ENCODE measurements at places on chromosomes 4 and X.

- DNase-seq = no peak
Measured at GRCh38 chr4:3412257-3413020, 29.3 kb upstream of the HGFAC start.

DNA sequence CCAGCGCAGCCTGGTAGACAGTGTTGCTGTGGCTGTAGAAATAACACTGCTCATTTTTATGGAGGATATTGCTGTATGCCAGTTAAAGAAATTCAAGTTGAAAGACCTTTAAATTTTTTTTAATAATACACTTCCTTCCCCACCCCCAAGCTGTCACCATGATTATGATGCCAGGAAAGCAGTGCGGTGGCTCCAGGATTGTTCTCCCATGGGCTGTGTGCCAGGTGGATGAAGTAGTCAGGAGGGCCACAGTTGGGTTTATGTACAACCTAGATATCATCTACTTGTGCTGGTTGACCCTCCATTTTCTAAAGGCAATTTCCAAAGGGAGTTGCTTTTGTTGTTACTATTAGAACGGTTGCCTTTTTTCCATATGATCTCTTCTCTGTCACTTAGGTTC, 136.6 kb downstream of the AFF1 start:
- peak; percentile 32 for DNase-seq

GRCh38 chrX:150150076-150150779, 211.9 kb upstream of the EOLA2 start:
- DNase-seq = peak; percentile 22

DNA sequence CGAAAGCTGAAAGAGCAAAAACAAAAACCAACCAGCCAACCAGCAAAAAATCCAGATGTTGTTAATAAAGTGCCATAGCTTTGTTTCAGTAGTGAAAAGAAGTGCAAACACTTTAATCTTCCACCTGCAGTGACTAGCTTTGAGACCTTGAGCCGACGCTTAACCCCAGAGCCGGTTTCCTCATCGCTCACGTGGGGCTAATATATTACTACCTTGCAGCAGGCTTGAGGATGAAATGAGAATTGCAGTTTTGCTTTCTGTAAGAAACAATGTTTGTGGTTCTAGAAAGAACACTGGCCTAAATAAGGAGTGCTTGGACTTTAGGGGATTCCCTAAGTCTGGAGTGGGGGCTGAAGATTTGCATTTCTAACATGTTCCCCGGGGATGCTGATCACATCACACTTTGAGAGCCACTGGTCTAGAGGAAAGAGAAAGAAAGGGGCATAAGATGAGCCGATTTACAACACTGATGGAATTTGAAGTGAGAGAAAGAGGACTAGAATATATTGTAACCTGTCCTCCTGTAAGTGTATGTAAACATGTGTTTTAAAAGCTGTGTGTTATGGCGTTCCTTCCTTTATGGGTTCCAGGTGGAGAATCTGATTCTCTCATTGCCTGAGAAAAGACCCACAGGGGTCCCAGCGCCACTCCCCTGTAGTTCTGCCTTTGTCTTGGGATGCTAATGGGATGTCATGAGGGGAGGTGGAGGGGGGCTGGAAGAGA, 1.4 kb downstream of the FGF2 start:
- peak; percentile 35 for DNase-seq

GRCh38 chrX:143853488-143853887, 30.4 kb upstream of the UBE2NL start:
- DNase-seq = no peak

DNA sequence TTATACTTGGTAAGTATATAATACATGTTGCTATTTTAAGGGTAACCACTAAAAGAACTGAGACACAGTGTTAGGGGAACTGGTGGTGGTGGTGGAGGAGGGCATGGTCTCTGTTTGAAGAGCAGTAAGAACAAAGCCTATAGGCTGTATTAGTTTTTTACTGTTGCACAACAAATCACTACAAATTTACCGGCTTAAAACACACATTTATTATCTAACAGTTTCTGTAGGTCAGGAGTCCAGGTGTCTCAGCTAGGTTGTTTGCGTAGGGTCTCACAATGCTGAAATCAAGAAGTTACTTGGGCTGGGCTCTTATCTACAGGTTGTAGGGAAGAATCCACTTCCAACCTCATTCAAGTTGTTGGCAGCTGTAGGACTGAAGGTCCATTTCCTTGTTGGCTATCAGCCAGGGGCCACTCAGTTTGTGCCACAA, 52.6 kb downstream of the CASK start:
- DNase-seq = no peak

GRCh38 chr4:72397314-72397713, 171.7 kb downstream of the ADAMTS3 start:
- DNase-seq = no peak

- DNase-seq = no peak
Measured at GRCh38 chr4:102692474-102692873, 68.3 kb downstream of the MANBA start.

DNA sequence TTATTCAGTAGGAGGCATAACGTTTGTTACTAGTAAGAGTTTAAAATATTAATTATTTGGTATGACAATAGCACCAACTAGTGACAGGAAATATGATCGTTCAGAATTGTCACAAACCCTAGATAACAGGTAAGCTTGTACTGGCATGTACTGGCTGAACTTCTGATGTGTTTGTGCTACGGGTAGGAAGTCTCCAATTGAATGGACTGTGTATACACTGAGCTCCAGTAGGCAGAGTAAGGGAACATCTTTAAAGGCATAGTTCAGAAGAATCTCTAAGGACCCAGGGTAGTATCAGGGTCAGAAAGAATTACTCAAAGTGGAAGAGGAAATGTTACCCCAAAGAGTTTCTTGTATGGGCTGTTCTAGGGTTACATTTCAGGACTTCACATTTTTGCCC, 230.4 kb downstream of the EDA2R start:
- no peak for DNase-seq

DNA sequence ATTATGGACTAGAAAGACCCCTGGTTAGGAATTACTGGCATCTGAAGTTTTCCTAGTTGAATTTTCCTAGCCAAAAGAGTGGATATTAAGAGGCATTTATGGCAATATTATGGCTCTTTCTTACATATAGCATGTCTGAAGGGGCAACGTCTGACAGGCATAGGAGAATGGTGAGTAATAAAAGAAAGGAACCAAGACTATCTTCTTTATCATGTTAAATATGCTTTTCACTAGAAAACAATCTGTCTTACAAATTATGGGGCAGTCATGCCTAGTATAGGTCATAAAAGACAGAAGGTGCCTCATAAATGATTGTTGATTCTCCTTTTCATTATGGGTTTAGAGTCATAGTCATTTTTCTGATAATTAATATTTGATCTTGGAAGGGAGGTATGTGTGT, 431.1 kb upstream of the HTR2C start:
- DNase-seq = no peak

DNA sequence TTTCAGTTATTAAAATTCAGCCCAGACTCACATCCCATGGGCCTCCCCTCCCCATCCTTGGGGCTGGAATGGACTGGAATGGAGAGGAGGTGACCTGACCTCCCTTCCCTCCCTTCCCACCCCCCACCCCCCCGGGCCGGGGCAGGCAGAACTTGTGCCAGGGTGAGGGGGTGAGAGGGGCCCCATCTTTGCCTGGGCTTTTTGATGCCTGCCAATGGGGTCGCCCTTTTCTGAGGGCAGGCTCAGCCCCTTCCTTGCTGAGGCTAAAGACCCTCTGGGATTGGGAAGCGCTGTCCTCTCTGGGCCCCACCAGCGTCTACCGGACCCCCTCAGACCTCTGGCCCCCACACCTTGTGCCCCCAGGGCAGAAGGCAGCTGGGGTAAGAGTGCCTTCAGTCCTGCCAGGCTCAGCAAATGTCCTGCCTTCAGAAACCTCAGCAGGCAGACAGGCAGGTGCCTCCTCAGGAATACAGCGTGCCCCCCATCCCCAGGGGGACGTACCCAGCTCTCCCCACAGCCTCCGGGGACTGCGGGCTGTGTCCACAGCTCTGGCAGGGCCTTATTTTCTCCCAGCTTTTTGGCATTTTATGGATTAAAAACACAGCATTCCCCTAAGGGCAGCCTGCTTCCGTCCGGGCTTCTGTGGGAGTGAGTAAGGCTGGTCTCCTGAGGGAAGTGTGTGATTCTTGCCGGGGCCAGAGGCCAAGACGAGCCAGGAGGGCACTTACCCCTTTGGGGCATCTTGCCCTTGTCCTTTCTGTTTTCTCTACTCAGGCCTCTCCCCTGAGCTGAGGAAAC, 12.6 kb upstream of the CCNQ start:
- DNase-seq = no peak

GRCh38 chr4:74613266-74613665, 168.3 kb downstream of the AREG start:
- no peak for DNase-seq

DNA sequence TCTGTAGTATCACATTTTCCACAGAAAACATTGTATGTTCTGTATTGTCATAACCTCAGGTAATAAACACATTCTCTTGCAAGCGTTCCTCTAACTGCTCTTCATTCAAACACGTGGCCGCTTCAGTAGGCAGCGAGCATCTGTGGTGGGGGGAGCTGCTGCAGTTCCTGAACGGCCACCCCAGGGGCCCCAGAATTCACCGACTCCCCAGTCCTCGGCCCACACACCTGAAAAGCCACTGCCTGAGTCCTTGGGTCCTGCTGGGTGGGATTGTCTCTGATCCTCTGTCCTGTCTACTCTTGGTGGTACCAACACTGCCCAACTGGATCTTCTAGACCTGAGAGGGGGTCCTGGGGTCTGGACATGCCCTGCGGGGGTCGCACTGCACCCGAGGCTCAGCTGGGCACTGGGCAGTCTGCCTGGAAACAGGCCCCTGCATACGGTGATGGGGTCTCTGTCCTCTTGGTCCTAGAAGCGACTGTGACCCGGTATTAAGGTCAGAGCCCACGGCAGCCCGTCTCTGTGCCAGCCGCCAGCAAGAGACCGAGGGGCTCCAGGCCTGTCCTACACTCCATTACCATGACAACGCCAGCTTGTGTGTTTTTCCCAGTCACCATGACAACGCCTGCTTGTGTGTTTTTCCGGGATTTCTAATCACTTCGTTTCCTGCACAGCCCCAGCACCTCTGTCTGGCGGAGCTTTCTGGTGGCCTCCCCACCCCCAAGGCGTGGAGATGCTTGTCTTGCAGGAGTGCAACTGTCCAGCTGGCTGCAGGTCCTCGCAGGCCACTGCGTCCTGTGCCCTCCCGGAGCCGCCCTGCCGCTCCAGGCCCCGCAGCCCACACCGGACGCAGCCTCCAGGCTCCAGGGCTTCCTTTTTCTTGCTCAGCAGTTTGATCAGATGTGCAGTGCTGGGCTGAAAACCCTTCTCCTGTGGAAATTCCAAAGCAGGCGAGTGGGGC, 16.0 kb downstream of the CTBP1 start:
- DNase-seq = no peak

GRCh38 chrX:20325786-20326388, 59.2 kb upstream of the RPS6KA3 start:
- DNase-seq = no peak

GRCh38 chrX:101369687-101370086, 16.3 kb downstream of the BTK start:
- DNase-seq = no peak

DNA sequence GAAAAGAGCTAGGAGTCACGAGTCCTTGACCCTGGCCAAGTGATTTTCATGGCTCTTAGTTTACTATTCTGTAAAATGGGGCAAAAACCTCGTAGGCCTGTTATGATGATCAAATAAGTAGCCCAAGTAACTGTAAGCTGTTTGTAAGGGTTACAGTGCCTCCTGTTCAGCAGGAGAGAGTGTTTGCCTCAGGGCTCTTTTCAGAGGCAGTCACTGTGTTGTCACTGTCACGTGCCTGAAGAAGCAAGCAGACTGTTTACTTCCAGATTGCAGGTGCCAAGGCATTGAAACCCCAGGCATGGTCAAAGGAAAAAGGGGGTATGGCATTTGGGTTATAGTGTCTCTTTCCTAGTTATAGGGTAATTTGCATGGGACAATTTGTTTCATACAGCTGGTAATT, 4.5 kb downstream of the RAB39B start:
- no peak for DNase-seq

DNA sequence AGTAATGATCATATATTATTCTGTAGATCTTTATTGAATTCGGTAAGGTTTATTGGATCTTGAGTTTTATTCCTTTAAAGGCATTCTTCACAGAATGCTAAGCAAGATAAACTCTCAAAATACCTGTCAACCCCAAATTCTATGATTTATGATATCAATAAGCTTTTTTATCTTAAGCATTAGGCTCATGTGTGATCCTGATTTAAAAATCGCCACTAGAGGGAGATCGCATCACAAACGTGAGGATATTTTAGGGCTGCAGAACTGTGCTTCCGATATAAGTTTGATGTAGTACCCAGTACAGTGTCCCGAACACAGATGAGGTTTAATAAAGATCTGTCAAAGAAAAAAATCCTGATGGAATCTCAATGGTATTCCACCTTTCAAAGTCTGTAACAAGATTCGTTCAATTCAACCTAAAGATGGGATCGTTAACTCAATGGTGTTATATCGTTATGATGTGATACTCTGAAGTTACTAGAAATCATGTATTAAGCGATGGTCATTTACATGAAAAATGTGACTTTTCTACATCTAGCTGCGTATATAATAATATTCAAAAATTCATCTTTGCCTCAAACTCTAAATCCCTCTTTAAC, 169.0 kb downstream of the CORIN start:
- peak; percentile 2 for DNase-seq

- no peak for DNase-seq
Measured at GRCh38 chrX:112631892-112632291, 47.8 kb downstream of the LHFPL1 start.

Data from NCI-H446 treated with DMSO at 0.1 percent for 48 hours (cell line).